ENCODE measurements at places on chromosomes 7 and 10.

DNA sequence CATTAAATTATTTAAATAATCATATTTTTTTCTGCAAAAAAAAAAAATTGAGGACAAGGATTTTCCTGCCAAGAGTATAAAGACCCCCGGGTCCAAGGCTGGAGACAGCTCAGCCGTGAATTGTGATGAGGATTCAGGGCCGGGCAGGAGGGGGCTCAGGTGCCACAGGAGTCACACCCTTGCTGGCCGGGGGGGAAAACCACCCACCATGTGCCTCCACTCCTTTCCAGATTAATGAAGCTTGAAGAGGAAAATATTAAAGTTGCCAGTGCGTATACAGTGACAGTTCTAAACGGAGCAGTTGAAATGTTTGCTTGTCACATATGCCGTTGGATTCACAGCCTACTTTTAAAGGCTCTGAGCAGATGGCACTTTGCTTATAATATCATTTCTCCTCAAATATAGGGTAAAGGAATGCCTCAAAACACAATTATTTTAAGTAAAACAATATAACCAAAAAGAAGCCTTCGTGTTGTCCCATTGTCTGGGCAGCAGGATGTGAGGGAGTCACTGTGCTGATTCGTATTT, 49.6 kb downstream of the ADARB2 start:
- no peak for DNase-seq

DNA sequence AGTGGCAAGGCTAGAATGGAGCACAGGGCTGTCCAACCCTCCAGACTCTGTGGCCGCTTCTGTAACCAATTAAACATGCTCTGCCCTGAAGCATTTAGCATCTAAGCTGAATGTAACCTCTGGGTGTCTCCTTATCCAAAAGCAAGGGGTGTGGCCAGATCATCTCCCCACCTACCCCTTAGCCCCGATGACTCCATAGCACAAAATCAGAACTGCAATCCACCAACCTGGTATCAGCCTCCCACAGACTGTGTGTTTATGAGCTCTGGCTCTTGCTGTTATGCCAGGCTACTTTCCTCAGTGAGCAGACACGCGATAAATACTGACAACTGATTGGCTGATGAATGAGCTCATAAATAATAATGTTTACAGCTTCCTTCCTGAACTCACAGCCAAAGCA, 3.2 kb downstream of the FRMD4A start:
- no peak for DNase-seq

GRCh38 chr7:37320848-37321468, 127.7 kb downstream of the ELMO1 start:
- no peak for DNase-seq

DNA sequence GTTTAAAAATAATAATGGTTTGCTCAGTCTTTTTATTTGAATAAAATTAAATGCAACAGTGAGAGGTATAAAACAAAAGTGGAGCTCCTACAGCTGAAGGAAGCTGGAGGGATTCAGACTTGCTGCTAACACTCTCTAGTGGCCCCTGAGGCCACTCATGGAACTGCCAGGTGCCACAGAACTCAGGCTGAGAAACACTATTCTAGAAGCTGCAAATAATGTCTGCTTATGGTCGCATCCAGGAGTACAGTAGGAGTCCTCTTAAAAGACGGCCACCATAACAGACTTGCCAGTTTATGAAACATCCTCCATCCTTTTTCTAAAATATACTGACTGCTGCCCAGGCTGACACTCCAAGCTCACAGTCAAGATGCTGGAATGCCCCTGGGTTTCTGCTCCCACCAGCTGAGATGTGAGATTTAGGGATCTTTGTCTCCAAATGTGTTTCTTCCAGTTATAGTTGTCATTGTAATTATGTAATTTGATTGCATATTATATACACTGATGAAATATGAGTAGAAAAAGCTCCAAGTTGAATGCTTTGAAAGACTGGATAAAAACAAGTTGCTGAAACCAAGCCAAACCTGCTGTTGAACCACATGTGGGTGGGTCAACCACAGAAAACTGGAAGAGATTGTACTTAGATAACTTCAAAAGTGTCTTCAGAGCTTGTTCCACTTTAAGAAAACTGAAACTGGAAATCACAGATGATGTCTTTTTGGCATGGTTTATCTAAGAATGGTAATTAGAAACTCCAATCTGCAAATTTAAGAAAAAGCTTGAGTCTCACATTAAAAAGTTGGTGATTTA, 213.7 kb upstream of the AOAH start:
- DNase-seq: no peak

DNA sequence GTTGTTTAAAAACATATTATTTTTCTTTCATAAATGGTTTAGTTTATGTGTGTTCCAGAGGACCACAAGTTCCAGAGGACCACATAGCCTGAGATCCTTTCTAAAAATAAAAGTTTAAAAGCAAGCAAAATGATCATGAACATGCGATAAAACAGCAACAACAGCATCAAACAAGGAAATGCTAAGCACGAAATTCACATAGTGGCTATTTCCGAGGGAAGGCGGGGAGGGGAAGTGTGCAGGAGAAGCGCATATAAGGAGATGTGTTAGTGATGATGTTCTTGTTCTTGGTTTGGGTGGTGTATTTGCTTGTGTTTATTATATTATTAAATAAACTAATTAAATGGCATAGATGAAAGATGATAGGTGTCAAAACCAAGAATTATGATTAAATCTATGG, 1.2 kb downstream of the TBATA start:
- no peak for DNase-seq

DNA sequence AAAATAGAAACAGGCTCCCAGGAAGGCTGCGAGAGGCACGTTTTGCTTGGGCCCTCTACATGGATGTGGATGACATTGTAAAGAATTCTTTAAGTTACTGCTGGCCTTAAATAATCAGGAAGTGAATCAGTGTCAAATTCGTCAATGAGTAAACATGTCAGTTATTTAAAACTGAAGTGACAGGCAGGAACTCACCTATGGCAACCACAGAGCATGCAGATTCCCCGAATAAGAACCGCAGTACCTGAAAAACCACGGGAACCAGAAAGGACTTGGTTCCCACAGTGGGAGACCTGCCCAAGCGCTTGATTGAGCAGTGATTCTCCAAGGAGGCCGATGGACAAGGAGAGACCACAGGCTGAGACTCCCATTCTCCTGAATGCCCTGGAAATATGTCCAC, 351.2 kb upstream of the AKR1E2 start:
- no peak for DNase-seq

DNA sequence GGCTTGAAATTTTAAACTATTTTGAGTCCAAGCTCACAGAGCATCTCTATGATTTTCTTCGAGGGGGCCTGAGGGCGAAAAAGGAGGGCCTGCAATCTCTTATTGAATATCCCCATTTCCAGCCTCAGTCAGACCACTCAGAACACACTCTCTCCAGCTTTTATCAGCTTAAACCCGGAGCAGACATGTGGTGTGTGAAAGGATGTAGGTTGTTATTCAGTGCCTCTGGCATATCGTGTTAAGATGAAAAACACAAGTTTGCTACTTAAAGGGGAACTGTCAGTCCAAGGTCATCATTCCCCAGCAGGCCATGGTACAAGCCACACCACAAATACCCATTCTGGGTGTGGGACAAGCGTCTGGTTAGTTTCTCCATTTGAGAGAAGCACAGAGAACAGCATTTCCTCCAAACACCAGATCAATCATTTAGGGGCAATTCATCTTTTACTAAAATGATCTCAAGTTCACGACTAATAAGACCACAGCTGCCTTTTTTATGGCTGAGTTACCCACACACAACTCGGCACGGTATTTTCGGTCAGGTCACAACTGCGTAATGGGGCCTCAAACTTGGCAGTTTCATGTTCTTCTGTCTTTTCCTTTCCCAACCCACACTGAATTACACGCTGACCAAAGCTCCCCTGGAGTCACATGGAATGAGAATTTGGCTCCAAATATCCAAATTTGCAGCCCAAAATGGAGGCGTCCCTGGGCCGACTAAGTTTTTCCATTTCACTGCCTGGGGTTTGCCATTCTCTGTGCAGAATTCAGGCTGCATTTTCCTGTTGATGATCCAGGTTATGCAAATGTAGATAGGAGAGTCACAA, 188.4 kb downstream of the SEM1 start:
- no peak for DNase-seq

GRCh38 chr7:153939177-153939576, 113.0 kb upstream of the DPP6 start:
- no peak for DNase-seq

DNA sequence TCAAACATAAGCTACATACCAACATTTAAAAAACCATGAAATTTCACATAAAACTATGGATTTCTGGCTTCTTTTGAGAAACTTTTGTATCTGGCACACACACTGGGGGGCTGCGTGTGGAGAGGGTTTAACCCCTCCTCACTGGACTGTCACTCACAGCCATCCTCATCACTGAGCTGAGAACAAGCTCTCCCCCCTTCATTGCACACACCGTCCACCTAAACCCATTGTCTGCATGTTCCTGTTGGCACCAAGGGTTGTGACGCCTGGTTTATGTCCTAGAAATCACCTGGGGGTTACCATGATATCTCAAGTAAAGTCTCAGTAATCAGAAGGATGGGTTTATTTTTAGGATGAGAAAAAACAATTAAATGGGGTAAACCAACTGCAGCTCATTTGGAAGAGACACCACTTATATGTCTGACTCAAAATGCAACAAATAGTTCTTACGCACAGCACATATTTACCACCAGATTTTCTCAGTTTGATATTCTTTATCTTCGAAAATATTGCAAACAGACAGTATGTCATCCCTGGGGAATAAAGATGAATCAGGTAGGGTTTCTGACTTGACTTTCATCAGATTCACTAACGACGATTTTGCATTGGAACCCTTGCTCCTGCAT, 218.5 kb upstream of the KLF6 start:
- DNase-seq: no peak

- DNase-seq: no peak
Observed at GRCh38 chr7:2060701-2061100, 172.0 kb downstream of the MAD1L1 start.

DNA sequence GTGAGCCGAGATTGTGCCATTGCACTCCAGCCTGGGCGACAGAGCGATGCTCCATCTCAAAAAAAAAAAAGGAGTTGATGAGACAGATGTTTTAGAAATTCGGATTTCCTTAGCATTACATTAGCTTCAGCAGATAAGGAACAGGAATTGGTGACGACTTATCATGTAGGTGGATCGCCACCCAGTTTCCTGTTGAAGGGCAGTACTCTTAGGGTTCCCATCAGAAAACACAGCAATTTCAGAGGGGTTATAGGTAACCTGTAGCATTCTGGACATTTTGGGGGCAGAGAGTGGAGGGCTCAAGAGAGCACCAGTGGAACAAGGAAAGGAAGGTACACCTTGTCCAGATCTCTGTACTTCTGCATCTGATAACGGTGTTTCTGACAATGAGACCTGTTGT, 146.4 kb upstream of the NOBOX start:
- DNase-seq: no peak

GRCh38 chr7:92682903-92683539, 92.8 kb upstream of the FAM133B start:
- DNase-seq: no peak

DNA sequence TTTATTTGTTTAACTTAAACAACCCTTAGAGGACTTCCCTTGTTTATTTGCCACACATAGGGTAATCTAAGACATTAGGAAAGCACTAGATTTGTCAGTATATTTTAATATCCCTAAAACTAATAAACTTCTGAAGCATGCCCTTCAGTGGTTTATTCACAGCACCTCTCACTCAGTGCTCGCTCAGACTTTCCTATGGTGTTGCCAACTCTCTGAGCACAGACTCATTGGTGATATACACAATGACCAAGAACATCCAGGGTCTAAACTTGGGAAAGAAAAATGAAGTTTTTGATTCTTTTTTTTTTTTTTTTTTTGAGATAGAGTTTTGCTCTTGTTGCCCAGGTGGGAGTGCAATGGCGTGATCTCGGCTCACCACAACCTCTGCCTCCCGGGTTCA, 82.2 kb downstream of the RAB11FIP2 start:
- no peak for DNase-seq

GRCh38 chr10:109744020-109744419, 179.3 kb downstream of the XPNPEP1 start:
- no peak for DNase-seq

DNA sequence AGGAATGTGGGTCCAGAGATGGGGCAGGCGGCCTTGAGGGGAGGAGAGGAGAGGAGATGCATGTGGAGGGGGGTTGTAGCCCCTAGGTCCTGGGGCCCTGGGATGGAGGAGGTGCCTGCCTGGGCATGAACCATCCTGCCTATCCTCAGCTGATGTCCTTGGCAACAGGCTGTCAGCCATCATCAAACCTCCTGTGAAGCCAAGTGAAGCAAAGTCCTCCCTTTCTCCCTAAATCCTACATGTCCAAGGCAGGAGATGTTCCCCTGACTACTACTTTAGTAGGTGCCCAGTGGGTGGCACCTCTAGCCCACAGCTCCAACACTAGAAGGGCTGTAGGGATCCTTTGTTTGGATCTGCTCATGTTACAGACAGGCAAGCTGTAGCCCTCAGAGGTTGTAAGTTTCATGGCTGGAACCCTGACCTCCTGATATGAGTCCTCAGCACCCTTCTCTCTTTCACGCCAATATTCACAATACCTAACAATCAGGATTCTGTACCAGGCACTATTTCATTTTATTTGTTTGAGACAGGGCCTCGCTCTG, 66.6 kb upstream of the SYPL1 start:
- DNase-seq: no peak

GRCh38 chr10:28382525-28383269, 79.8 kb upstream of the MPP7 start:
- DNase-seq: no peak

GRCh38 chr10:14953424-14954000, 384 bp downstream of the DCLRE1C start:
- DNase-seq: no peak

DNA sequence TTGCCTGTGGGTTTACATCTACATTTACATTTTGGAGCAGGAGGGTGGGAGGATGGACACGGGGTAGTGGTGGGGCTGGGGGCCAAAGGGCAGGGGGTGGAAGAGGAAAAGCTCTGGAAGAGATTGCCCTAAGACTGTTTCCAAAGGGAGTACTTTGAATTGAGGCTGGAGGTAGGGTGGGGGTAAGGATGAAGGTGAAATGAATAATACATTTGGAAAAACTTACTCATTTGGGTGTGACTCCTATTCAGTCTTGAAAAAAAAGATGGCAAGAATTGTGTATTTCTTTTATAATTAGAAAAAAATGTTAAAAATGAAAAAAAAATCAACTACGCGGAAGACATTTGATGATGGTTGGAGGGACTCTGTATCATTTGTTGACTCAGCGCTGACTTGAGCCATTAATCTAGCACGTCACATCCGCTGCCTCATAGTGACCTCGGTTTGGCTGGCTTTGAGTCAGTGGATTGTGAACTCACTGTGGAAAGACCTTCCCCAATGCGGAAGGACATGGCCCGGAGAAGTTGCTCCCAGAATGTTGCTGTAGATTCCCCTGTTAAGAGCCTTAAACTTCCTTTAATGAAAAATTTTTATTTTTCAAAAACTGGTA, 2.8 kb downstream of the FAM180A start:
- DNase-seq: no peak

All from NCI-H1048 (cell line).